Hippocampal formation (tissue), 2 donors: ENCODE measurements at places on chromosomes 4 and X.

- no peak for DNase-seq
These were observed 291.3 kb downstream of the GALNTL6 start for GRCh38 chr4:172104539-172104938.

DNA sequence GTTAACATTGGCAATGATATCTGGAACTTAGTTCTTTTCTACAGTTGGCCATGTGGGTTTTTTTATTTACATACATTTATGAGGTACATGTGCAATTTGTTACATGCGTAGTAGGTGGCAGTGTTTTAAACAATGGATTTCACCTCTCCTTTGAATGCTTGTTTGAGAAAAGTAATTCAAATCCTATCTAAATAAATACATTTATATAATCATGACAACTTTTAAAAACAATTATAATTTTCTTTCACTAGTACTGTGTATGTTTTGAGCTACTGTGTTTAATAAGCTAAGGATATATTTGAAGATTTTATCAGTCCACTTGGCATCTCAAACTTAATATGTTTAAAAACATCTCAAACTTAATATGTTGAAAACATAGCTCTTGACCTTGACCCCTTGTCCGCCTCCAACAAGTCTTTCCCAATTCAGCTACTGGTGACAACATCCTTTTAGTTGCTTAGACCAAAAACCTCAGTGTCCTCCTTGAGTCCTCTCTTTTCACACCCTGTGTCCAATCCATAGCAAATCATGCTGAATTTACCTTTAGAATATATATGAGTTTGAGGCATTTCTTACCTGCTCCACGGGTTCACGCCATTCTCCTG is 14.5 kb downstream of the GUCY1B1 start:
- DNase-seq: no peak

DNA sequence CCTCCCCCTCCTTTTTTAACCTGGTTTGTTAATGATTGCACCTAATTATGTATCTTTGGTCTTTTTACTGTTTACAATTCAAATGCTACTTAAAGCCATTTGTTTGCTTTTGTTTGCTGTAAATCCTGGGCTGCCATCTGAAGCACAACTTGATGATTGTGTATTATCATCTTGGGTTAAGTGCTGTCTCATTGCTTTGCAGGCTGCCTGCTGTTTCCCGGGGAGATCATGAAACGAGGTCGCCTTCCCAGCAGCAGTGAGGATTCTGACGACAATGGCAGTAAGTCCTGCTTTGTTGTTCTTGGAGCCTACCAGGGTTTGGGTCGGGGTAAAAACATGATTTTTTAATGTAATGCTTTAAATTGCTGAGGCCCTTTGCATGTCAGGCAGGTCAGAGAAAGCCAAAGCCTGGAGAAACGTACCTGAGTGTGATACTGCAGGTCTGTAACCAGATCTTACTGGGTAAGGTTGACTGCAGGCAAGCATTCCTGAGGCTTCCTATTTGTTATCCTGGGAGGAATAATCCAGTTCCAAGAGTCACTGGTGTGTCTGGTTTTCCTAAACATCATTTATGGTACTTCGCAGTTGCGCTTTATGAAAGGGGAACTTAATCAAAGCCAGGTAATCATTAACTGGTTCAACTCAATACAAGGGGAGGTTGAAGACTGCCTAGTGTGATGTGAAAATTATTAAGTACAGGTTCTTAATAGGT is 22.2 kb downstream of the JADE1 start:
- no peak for DNase-seq

- DNase-seq: no peak
These were observed 76.6 kb downstream of the ZNF182 start for GRCh38 chrX:47927212-47927611.

DNA sequence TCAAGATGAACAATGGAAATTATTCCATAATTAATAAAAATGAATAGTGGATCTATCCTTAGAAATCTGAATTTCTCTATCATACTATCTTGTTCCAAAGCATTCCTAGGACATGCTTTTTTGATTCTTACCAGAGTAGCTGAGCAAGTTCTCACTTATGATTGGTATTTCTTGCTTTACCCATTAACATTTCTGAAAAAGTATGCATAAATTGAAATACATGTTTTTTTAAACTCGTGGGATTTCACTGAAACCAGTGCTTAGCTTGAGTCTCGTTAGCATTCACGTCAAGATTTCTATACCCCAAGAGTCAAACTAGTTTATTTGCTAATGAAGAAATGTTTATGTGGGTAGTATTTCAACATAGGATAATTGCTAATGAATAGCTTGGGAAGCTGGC is 89.0 kb downstream of the ELOVL6 start:
- no peak for DNase-seq

GRCh38 chrX:31527455-31528126 is 455.8 kb upstream of the FTHL17 start:
- no peak for DNase-seq

DNA sequence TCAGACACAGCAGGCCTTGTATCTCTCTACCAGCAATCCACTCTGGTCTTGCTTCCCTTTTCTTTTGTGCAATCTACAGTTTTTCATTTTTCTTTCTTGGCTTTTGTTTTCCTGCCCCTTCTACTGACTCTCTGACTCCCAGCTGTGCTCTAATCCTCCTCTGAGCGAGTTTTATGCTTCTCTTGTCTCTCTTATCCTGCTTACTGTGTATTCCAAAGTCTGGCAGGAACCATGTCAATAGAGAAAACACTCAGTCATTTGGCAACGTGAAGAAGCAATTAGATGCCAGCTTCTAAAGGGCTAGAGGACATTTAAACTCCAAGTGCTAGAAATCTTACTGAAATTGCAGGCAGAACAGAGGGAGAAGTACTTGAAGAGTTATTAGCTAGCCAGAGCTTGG is 984.6 kb upstream of the TENM3 start:
- DNase-seq: no peak

- no peak for DNase-seq
These were observed 81.3 kb downstream of the PLS3 start for GRCh38 chrX:115642311-115642710.

- DNase-seq: no peak
These were observed 30.9 kb downstream of the PDLIM3 start for GRCh38 chr4:185504098-185505047.
